NCI-H1105 treated with DMSO at 0.1 percent for 48 hours (cell line): ENCODE measurements at places on chromosomes 7 and 10.

- DNase-seq: no peak
These were observed 58.8 kb downstream of the GRB10 start for GRCh38 chr7:50723888-50724287.

DNA sequence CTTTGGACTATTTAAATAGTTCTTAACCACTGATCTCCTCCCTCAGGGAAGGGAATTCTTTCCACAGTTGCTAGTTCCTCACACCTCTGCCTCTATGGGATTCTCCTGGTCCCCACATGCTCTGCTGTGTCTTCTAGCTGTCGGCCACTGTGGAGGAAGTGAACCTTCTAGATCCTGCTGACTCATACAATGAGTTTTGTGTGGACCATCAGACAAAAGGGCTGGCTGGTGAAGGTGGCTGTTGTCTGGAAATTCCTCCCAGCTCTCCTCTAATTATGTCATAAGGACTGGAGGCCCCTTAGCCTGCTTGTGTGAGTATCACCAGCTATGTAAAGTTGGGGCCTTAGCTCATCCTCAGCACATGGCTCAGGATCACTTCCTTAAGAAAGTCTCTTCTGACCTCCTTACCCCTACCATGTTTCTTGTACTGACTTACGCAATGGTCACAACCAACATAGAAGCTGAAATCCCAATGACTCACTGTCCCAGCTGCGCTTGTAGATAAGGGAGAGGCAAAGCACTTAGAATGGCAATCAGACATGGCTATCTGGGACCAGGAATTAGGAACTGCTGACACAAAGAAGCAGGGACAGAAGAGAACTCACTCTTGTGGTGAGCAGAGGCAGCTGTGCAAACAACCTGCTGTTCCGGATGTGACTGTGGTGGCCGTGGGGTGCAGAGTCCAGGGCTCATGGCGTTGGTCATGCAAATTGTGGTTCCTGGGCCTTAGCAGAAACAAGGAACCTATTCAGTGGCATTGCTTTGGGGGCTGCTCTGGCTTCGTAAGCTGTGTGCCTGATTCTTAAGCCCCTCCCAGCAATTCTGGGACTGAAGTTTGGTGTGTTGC, 2.5 kb upstream of the MACC1 start:
- DNase-seq: peak; percentile 29

GRCh38 chr7:3215624-3216585, 85.1 kb upstream of the SDK1 start:
- no peak for DNase-seq

DNA sequence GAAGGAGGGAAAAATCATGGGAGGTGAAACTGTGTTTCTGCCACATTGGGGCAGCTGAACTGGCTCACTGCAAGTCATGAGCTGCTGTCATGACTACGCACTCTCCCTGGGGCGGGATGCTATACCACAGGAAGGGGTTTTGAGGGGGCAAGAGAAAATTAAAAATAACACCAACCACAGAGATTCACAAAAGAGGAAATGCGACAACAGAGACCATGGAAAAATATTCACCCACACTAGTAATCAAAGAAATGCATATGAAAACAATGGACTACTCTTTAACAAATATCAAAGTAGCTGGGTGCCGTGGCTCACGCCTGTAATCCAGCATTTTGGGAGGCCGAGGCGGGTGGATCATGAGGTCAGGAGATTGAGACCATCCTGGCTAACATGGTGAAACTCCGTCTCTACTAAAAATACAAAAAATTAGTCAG, 65.2 kb upstream of the TM9SF3 start:
- DNase-seq: no peak

GRCh38 chr10:30542001-30542894, 87.3 kb downstream of the LYZL2 start:
- DNase-seq: no peak

- DNase-seq: no peak
These were observed 2.5 kb downstream of the H2BK1 start for GRCh38 chr7:151207804-151208203.

- DNase-seq: no peak
These were observed 25.5 kb downstream of the ZNF713 start for GRCh38 chr7:55912748-55913158.

- no peak for DNase-seq
These were observed 689.7 kb downstream of the SUGCT start for GRCh38 chr7:40824461-40824860.

GRCh38 chr7:6443372-6443941, 4.3 kb downstream of the DAGLB start:
- no peak for DNase-seq

DNA sequence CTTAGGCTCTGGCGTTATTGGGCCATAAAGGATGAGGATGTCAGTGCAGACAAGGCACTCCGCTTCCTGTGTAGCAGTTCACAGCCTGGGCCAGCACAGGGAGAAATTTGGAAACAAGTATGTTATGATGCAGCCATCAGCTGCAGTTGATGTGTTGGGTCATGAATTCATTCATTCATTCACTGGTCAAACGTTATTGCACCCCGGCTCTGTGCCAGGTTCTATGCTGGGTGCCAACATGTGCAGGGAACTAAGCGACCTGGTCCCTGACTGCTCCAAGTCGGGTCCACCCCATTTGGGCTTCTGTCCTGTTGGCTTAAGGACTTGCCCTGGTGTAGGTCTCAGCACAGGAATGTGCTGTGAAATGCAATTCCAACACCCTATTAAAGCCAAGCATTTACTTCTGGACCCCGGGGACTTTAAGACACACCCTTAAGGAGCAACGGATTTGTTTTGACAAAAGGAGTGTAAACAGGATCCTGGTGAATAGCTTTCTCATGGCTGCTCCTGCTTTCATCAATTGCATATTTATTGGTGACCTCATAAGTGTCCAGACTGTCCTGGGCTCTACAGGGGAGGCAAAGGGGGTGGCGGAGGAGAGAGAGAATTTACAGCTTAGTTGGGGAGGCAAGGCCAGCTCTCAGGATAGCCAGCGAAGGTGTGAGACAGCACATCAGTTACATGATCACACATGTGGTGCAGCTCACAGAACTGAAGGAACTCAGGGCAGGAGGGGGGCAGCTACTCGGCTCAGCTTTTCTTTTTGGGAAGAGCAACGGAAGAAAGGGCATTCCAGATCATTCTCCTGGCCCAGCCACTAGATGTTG, 158.6 kb downstream of the GRK5 start:
- no peak for DNase-seq

GRCh38 chr7:13743226-13743625, 246.2 kb downstream of the ETV1 start:
- no peak for DNase-seq

- no peak for DNase-seq
These were observed 17.6 kb upstream of the FAM221A start for GRCh38 chr7:23662124-23662983.

DNA sequence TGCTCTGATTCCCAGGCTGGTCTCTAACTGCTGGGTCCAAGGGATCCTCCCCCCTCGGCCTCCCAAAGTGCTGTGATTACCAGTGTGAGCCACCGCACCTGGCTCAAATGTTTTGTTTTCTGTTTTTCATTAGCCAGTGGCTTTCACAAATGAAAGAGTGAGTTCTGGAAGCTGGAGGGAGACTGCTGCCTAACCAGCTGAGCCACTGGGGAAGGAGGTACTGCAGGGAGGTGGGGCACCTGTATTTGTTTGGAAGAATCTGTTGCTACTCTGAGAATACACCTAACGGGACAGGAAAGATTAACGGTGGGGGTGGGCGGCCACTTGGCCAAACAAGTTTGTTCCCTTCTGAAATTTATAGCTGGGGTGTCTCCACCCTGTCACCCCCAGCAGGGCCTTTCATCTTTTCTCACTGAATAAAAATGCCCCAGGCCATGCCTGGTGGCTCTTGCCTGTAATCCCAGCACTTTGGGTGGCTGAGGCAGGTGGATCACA, 4.7 kb downstream of the STOX1 start:
- DNase-seq: no peak
